Upper lobe of left lung (tissue), 6 donors: ENCODE measurements at places on chromosomes 16 and 17. TPM values are rescaled to one million over a fixed set of nuclear protein-coding genes. Genes with fewer than 3 reads are reported as not detected.

The ZMYND15 gene
- total RNA-seq: 12.8 TPM

The SEBOX gene
- total RNA-seq: not detected

DNA sequence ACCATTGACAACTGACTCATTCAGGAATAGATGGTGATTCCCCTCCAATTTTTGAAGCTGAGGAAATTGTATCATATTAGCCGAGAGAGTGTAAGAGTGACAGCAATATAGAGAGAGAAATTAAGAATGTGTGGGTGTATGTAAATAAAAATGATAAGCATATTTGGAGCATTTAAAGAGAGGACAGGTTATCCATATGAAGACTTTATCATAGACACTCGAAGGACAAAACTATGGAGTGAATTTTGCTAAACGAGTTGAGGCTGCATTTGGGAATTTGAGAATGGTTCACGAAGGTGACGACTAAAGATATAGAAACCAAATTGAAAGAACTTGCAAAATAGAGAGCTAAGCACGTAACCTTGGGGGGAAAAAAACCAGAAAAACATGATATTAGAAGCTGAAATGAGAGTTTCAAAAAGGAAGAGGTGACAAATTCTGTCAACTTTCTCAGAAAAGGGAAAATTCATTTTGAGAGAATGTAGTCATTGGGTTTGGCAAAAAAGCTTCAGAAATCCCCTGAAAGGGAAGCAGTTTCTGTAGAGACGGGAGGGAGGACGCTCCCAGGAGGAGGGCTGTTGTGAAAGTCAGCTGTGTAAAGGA, 129.7 kb downstream of the KCNJ2 start:
- no peak for DNase-seq

- no peak for DNase-seq
Observed at GRCh38 chr17:36592316-36592715, 637 bp downstream of the DHRS11 start.

GRCh38 chr16:79165506-79165905, 435.0 kb downstream of the MAF start:
- DNase-seq: no peak

- DNase-seq: no peak
Observed at GRCh38 chr16:64983963-64984362, 137.9 kb downstream of the CDH11 start.

GRCh38 chr16:986925-987582, 5.5 kb downstream of the SOX8 start:
- DNase-seq: peak; percentile 76

- DNase-seq: no peak
Observed at GRCh38 chr17:15513058-15513791, 45.8 kb upstream of the CDRT4 start.
